GF-D8 (cell line): ENCODE measurements at places on chromosomes 4 and X.

GRCh38 chr4:61301271-61301670, 101.1 kb downstream of the ADGRL3 start:
- DNase-seq, result no peak

DNA sequence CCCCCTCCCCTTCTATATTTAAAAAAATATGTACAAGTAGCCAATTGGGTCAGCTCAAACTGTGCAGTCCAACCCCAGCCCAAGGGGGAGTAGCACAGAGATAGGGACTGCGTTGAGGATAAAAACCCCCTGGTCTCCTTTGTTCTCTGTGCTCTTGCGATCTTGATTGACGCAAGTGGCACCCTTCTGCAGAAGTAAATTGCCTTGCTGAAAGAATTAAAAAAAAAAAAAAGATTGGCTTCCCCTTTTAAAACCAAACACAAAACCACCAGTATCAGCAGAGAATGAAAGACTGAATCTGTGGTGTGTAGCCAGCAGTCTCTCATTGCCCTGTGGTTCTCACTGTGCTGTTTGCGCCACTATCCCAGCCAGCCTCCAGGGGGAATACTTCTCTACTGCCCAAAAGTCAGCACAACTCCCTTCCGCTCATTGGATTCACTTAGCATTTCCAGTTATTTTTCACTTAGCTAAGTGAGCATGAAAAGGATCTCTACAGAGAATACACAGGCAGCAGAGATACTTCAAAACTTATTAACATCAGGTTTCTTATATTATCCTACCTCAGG, 29.7 kb downstream of the MANBA start:
- DNase-seq, result no peak

DNA sequence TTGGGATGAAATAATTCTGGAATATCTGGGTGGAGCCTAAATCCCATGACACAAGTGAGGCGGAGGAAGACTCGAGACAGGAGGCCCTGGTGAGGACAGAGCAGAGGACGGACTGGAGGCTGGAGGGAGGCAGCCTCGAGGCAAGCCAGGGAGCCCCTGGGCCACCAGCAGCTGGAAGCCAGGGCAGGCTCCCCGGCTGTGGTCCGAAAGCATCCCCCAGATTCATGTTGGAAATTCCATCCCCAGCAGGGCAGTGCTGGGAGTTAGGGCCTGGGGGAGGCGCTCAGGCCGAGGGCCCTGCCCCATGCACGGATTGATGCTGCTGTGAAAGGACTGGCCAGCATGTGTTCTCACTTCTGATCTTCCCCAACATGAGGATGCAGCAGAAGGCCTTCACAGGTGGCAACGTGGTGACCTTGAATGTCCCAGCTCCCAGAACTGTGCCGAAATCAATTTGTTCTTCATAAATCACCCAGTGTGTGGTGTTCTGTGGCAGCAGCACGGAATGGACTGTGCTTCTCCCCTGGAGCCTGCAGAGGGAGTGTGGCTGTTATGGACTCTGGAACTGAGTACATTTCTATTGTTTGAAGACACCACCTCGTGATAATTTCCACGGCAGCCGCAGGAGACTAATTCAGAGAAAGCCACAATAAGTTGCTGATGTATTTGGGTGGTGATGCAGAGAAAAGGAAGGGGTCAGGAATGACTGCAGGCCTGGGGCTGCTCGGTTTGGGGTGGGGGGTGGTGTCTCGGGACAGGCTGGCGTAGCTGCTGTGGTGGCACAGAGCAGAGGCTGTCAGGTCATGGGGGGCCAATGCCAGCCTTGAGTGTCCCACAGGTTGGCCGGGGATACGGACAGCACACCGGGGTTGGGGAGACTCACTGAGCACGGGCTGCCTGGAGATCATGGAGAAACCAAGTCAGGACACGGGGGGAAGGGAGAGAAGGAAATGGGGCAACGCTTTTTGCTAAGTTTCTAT, 56.9 kb downstream of the PCGF3 start:
- DNase-seq, result no peak

DNA sequence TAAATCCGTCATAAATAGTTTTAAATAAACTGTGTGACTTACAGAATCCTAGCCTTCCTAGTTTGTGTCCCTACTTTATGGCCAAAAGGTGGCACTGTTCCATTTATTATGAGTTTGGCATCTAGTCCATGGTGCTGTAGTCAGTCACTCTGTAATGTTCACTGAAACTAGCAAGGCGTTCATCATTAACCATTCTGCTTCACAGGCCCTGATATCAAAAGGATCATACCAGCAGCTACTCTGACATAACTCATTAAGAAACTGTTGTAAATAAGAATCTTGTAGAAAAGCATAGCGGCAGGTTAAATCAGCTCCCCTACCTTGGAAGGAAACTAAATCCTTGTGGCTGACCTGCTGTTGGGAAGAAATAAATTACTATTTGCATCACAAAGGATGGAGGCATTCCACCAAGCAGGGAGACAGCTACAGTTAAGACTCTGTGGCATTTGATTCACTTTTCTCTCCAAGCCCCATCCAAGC, 919.6 kb upstream of the DIAPH2 start:
- no peak for DNase-seq

DNA sequence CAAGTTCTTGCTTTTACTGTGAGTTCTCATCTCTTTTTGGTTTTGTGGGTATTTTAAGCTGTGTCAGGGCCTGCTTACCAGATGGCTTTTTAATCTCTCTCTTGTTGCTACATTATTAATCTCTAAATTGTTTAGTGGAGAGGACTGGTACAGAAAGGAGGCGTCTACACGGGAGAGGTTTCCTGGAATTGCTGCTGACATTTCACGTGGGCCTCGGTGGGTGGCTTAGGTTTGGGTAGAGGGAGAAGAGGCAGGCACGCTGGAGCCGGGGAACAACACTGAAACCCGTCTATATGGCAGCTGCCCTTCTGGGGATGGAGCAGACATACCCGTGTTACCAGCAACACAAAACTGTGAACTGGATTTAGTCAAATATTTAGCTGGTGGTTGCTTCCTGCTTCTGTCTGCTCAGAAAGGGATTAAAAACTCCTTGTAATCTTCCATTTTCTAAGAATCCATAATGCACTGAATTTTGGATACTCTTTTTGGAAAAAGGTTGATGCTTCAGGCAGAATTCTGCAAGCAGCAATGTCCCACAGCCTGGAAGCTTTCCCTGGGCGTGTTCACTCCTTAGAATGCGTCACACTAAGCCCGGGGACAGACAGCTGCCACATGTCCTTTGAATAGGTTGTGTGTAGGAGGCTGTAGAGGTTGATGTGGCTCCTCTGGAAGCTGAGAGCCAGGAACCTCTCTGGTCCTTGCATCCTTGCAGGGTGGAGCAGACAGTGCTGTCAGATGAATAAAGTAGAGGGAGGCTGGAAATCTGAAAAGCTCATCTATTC, 199.8 kb upstream of the GATB start:
- no peak for DNase-seq

DNA sequence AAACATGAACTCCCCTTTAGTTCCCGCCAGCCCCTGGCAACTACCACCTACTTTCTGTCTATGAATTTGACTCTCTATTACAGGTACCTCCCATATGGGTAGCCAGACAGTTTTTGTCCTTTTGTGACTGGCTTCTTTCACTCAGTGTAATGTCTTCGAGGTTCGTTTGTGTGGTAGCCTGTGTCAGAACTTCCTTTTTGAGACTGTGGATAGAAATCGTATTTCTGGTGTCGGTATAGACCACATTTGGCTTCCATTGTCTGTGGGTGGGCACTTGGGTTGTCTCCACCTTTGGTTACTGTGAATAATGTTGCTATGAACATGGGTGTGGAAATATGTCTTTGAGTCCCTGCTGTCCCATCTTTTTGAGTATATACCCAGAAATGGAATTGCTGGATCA, 5.4 kb upstream of the CLDN34 start:
- DNase-seq, result no peak

DNA sequence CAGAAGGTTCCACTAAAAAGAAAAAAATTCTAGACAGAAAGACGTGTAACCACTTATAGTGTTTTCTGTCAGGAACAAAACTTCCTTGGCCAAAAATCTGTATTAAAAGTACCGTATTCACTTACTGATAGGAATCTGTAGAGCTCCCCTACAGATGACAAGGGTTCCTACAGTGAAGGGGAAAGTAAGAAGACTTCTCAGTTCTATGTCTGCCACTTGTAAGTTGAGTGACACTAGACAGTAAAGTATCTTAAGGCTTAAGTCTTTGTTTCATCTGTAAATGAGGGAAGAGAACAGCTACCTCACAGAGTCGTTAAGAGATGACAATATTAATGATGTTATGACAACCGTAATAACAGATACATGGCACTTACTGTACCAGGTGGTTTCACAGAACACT, 3.3 kb downstream of the COQ2 start:
- DNase-seq, result no peak

DNA sequence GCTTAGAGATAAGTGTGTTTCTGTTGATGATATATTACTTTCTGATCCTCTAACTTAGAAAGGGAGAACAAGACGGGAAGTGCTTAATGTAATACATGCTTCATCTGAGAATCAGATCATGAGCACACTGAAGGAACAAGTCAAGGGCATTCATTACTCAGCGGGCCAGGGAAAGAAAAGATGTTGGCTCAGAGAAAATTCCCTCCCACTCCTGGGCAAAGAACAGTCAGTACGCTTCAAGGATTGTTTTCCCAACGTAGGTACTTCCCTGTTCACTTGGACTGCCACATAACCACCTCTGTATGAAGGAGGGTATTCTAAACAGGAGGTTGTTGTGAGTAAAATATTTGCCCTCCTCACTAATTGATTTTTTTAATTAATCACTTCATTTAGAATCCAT, 374.5 kb upstream of the FMR1 start:
- DNase-seq, result no peak

- DNase-seq, result no peak
These were observed 1.2 kb downstream of the USP46 start for GRCh38 chr4:52657618-52658501.

DNA sequence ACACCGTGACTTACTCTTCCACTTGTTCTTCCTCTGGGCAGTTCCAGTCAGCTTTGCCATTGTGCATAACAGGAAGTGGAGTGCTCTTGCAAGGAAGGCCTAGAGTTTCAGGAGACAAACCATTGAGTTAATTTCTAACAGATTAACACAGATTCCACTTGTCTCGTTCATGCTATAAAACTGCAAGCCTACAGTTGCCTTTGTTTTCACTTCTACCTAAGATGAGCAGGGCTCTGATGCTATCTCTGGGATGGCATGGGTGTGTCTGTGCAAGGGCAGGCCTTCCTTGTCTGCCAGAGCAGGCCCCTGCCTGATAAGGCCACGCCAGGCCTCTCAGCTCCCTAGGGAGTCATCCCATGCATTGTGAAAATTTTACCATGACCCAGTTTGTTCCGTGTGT, 67.7 kb upstream of the PGRMC2 start:
- DNase-seq, result no peak

DNA sequence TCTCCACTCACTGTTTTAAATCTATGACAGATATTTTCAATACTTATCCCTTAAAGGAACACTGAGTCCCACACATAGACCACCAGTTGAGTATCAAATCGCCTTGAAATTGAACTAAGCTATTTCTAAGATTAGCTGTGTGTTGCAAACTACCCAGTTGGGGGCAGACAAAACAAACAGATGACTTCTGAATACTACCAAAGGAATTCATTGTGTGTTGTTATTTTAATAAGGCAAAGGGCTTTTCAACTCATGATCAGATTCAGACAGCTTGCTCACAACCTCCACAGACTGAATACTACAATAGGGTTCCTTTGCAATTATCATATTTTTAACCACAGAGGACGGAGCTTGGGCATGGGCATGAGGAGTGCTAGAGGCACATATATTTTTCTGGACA, 283.0 kb upstream of the GPC4 start:
- no peak for DNase-seq

DNA sequence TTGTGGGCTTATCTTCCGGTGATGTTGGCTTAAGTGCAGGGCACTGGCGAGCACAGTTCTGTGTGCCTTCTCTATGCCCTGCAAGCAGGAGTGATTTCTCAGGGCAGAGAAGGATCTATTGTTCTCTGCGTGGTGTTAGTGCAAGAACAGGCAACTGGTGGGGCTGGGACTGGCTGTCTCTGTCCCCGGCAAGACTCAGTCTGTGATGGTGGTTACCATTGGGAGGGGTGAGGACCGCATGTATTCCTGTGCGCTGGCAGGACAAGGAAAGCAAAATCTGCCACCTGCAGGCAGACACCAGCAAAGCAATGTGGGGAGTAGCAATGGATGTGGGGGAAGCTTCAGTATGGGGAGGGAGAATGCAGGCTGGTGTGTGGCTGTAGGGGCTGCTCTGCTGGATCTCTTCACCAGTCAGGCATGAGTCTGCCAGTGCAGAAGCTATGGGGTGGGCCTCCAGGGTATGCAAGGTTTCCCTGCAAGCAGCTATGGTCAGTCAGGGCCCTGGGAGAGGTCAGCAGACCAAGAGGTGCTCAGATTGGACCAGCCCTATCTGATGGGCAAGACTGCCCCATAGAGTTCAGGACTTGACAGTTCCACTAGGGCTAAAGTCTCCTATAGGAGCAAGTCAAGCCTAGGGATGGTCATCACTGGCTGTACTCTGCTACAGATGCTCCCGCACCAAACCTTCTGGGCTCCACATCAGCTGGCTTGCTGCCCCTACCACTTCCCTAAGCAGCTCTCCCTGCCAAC, 16.8 kb downstream of the PF4 start:
- no peak for DNase-seq

GRCh38 chrX:39936886-39937770, 160.6 kb downstream of the BCOR start:
- DNase-seq, result no peak

DNA sequence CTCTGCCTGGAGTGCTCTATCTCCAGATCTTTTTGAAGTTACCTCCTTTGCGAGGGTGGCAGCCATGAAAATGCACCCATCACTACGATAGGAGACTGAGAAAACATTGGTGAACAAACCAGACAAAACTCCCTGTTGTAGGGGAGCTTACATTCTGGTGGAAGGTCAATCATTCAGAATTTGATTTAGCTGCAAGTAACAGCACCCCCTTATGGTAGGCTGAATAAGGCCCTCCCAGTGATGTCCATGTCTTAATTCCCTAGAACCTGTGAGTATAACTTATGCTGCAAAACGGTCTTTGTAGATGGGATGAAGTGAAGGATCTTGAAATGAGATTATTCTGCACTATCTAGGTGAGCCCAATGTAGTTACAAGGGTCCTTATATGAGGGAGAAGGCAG, 5.6 kb upstream of the TEC start:
- DNase-seq, result peak; percentile 35

GRCh38 chr4:165945991-165946390, 73.0 kb downstream of the TLL1 start:
- no peak for DNase-seq

DNA sequence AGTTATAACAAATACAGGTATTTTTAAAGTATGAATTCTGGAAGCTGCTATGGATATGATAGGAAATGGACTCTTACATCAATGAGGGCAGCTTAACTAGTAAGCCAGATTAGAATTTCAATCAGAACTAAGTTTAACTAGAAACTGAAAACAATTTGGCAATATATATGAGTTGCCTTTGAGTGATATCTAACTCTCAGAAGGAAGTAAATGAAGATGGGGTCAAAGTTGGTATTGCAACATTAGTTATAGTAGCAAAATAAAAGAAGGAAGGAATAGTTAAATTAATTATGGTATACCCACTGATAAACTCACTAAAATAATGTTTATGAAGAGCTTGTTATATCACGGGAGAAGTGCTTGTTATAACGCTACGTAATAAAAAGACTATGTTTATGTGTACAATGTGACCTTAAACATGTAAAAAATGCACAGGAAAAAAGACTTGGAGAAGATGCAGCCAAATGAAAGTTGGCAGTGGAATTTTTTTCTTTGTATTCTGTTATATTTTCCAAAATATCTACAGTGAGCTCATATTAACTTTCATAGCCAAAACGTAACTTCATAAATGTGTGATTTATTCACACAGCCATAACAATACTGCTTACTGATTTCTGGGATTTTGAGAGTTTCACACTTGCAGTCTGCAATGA, 34.5 kb downstream of the PHKA2 start:
- DNase-seq, result no peak
